Stimulated activated CD8-positive, alpha-beta memory T cell treated with anti-CD3 and anti-CD28 coated beads, Interleukin-4, amount 100 ng/mL, for 1 hour (primary cell): ENCODE measurements at places on chromosomes 2 and 18.

DNA sequence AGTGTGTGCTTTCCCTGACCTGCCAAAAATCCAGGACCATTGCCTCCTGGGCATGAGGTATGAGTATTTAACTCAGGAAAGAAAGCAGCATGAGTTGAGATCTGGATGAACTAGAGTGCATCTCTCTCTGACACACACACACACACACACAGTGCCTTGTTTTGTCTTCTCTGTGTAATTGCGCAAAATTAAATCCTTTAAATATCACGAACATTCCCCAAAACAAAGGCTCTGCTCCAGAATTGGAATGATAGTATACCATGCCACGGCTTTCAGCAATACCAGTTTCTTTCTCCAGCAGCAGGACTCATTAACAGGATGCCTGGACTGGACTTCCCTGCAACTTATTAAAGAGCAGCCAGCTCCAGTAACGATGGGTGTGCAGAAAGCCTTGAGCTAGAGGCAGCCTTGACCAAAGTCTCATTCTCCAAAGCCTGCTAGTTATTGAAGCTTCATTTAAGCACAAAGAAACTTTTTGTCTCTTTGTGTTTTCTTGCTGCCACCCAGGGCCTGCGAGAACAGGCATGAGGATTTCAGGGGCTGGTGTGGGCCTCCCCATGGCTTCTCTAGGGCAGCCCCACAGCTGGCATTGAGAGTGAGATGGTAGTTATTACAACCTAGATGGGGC lies 101.7 kb downstream of the NRP2 start:
- no peak for DNase-seq

DNA sequence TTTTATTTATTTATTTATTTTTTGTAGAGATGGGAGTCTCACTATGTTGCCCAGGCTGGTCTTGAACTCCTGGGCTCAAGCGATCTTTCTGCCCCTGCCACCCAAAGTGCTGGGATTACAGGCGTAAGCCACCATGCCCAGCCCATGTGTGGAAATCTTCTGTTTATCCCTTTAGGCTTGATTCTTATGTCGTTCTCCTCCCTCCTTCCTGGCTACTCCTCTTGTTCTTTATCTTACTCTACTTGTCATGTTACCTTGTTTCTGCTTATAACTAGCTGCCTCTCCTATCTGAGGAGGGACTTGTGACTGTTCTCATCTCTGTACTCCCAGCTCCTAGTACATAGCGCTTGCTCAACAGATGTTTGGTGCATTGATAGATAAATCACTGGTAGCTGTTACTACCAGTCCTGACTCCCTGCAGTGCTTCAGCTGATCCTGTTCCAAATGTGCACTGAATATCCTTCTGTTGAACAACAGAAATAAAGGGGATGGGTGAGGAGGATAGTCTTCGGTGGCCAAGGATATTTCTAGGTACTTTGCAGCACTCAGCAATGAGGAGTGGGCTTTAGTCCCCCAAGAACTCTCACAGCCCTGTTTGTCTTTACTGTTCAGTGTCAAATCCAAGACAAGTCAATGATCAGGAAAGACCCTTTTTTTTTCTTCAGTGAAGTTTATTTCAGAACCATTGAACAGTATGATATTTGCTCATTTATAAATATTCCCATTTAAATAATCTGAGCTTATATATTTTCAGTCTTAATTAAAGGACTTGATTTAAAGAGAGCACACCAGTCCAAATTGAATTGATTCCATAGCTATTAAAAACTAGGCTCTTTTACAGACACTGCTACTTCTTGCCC lies 7.2 kb downstream of the IL1B start:
- no peak for DNase-seq

DNA sequence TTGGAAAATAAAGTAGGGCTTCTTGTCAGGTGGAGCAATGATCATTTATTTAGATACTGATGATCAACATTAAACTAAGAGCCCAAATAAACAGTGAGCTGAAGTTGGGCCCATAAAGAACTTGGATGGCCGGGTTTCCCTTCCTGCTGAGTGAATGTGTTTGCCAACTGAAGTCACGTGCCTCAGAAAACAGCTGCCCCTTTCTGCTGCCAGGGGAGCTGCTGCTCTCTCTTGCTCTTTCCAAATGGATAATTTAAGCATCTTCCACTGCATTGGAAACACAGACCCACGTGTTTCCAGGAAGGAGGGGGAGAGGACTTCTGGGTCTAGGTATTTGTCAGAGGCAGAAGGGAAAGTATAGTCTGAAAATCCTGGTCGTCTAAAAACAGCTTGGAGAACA lies 22.9 kb upstream of the NCKAP5 start:
- no peak for DNase-seq

GRCh38 chr2:214992911-214993310 lies 145.5 kb downstream of the ABCA12 start:
- no peak for DNase-seq

DNA sequence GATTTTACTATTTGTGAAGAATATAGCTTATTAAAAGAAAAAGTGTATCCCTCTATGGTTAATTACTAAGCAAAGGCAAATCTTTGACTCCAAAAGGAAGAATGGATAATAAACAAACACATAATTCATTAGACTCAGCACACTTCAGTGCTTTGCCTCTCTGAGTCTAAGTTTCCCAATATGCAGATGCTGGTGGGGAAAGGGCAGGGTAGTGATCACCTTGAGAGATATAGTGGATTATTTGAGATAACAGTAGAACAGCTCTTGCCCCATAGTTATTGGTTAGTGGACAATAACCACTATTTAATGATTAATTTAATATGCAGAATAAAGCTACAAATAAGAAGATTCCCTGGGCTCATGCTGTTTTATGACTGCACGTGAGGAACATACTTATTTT lies 98.2 kb upstream of the SLC8A1 start:
- no peak for DNase-seq

DNA sequence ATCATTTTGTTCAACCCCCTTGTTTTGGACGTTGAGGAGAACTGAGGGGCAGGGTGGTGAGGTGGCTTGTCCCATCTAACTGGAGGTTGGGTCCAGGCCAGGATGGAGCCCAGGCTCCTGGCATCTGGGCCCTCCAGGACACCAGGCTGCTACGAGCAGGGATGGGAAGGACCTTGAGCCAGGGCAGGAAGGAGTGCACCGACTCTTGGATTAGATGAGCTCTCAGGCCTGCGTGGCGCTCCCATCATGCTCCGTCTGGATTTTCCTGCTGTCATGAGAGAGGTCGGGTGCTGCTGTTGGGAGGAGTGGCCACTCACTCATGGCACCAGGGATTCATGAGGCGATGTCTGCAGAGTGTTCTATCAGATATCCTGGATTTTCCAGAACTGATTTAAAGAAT lies 18.3 kb upstream of the ALLC start:
- no peak for DNase-seq

GRCh38 chr2:171330155-171330956 lies 103.4 kb downstream of the METTL8 start:
- no peak for DNase-seq

DNA sequence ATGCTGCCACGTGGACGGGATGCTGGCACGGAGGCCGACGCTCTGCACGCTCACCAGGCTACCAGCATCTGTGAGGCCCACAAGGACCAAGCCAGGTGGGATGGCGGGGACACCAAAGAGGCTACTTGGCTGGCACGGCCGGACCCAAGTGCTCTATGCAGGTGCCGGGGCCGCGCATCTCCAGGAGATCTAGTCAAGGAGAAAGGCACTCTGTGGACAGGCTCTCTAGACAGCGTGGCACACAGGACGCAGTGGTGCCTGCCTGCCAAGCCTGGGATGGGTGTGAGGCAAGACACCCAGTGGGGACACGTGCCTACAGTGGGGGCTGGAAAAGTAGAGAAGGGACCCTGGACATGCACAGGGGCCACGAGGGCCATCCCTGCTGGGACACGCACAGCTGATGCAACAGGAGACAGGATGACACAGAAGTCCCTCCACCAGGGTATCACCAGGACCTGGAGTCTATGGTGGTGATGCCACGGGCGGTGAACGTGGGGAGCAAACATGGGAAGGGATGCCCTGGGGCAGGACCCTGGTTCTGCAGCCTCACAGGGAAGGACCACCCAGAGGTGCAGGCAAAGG lies 28.5 kb downstream of the ZNF516 start:
- no peak for DNase-seq

GRCh38 chr2:215718890-215719289 lies 283.0 kb upstream of the FN1 start:
- no peak for DNase-seq

DNA sequence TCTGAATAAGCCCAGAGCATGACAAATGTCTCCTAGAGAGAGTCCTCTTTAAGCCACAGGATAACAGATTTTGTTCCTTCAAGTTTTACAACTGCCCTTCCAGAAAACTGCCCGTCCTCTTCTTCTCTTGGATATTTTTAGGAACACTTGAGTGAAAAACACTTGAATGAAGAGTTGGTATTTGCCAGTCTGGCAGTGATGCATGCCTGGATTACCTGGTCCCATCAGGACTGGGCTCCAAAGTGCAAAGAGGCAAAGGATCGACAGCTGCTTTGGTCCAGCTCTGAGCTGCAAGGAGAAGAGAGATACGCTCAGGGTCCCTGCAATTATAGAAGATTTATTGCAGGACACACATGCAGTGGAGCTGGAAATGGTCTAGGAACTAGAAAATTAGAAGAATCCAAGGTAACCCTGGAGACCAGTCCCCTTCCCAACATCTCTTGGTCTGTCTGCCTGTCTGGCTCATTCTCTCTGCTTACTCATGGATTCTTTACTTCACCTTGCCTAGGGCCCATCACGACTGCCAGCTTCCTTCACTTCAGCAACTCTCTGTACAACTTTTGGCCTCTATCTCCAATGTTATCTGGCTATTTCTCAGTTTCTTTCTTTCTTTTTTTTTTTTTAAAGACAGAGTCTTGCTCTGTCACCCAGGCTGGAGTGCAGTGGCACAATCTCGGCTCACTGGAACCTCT lies 112.1 kb upstream of the SIX2 start:
- DNase-seq = no peak

DNA sequence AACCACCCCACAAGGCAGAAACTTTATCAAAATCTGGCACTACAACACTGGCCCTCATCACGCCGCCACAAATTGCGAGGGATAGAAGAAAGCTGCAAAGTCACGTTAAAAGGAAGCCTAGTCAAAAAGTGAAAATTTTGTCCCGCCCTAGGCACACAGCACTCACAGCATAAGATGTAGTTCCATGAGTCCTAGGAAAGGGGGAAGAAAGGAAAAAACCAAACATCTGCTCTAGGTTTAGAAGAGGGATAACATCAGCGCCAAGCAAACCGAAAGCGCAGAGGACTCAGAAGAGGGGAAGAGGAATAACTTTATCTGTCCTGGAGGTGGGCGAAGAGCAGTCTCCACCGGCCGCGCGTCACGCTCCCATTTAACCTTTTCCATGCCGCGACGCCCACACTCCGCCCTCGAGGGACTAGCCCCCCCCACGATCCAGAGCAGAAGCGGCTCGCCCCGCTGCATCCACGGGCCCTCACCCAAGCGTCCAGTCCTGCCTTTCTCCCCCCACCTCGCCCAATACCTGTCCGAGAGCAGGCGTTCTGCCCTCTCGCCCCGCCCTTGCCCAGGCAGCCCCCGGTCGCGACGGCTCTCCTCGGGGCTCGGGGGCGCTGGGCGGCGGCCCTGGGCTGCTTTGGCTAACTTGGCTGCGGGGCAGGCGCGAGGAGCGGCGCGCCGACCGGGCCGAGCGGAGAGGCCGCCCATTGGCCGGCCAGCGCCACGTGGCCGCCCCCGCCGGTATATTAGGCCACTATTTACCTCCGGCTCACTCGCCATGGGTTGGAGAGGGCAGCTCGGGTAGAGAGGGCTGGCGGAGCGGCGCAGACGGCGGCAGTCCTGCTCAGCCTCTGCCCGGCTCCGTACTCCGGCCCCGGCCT lies at the start of gene HOXD1:
Gene HOXD1 (plus strand): TSS at position 770 of the 875 bp plus-strand sequence. CDS start 134 bp downstream, outside the sequence.
- no peak for DNase-seq

DNA sequence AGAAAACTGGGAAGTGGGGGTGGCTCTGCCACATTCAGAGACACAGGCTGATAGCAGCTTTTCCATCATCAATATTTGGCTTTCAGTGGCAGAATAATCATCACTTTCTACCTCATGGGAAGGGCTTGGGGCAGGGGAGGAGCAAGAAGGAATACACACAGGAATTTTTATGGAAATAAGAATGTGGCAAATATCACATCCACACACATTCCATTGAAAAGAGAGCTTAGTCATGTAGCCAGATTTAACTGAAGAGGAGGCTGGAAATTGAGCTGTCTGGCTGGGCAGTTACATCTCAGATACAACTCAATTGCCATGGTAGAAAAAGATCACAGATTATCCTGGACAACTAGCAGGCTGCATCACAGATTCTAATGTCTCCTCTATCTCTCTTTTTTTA lies 1474.0 kb upstream of the ACVR2A start:
- DNase-seq = no peak

GRCh38 chr2:229523663-229524062 lies 190.7 kb downstream of the DNER start:
- DNase-seq = no peak

DNA sequence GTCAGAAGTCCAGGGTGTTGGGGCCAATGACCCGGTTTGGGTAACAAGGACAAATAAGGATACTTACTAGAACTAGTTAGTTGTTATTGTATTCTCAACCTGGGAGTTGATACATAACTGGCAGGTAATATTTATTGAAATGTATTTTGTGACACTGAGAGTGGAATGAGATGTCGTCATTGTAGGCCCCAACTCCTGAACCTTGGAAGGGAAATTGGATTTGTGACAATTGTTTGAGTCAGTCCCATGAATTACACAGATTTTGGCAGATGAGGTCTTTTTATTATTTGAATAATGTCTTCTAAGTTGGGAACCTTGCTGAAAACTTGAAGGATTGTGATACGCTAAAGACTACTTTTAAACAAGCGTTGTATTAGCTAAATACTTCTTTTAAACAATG lies 5.1 kb downstream of the TIMM21 start:
- DNase-seq = no peak

- no peak for DNase-seq
These were observed 44.5 kb downstream of the ABHD3 start for GRCh38 chr18:21660078-21660477.

- no peak for DNase-seq
These were observed 615.6 kb upstream of the SOX11 start for GRCh38 chr2:5076599-5076998.

DNA sequence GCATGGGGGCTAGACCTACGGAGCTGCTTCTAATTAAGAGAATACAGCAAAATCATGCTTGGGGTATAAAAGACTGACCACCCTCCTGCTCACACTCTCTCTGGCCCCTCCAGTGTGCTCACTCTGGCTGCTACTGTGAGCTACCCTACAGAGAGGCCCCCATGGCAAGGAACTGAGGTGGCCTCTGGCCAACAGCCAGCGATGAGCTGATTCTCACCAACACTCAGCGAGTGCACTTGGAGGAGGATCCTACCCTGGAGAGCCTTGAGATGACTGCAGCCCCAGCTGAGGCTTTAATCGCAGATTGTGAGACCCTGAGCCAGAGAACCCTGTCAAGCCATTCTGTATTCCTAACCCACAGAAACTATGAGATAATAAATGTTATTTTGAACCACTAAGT lies 88.2 kb downstream of the GFPT1 start:
- DNase-seq = no peak

- no peak for DNase-seq
These were observed 78.5 kb upstream of the GLS start for GRCh38 chr2:190802129-190802528.

DNA sequence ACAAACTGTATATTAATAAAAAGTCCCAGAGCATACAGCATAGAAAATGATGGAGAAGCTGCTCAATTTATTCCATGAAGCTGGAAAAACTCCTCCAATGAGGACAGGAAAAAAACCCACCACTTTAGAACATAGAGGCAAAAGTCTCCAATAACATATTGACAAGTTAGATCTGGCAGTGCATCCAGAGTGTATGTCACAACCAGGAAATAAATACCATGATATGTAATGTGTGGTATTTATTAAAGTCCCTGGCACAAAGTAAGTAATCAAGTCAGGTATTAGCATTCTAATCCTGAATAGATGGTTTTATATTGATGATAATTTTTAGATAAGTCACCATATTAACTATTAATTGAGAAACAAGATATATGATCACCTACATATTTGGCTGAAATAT lies 427.3 kb upstream of the HS6ST1 start:
- no peak for DNase-seq
